Activated CD4-positive, alpha-beta T cell treated with anti-CD3 and anti-CD28 coated beads for 36 hours (primary cell): ENCODE measurements at places on chromosomes 7 and 10.
A peak's percentile ranks its signal among the peaks of the same experiment; 100 is the strongest.

DNA sequence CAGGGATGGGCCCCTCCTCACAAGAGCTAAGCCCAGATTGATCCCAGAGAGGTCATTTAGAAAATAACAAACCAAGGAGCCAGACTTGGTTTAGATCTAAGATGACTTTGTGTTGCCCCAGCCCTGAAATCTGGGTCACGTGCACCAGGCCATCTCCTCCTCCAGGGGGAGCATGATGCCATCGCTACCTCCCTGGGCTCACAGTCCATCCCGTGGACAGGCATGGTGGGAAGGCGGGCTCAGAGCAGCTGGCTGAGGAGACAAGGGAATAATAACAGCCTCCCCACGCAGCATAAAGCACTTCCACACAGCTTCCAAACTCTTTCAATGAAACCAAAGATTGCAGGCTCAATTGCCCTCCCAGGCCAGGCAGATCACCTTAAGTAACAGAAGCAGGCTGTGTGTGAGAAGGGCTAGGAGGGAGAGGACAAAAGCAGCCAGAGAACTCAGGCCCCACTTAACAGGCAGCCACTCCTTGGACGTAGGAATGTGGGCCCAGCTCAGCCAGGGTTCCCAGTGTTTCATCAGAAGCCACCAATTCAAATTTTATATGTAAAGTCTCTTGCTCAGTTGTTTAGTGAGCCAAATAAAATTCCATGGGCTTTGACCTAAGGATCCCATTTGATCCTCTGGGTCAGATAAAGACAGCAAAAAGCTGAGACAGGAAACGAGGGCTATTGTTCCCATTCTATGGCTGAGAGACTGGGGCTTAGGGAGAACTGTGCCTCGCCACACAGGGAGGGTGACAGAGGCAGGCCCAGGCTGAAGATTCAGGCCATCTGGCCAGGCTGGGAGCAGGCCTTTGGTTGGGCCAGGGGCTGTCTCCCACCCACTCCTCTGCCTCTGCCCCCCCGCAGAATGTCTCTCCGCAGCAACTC, 100.2 kb downstream of the COL13A1 start:
- peak; percentile 41 for DNase-seq

DNA sequence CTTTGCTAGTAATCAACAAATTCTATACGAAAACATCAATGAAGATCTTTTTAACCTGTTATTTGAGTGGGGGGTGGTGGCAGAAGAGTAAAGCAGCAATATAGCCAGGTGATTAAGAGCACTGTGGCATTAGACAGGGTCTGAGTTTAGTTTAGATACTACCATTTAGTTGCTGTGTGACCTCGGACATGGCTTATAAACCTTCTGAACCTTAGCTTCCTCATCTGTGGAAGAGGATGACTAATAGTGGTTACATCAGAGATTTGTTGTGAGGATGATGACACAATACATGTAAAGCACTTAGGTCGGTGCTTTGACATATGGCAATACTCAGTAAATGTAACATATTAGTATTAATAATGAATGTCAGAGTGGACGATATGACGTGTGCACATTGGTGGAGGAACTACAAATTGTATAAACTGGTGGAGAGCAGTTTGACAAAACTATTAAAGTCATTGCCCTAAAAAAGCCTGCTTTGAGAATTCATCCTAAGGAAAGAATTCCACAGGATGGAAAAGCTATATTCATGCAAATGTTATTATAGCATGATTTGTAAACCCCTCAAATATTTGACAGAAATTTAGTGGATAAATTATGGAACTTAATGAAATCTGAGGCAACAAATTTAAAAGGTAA, 24.3 kb downstream of the SPAG6 start:
- DNase-seq: no peak

DNA sequence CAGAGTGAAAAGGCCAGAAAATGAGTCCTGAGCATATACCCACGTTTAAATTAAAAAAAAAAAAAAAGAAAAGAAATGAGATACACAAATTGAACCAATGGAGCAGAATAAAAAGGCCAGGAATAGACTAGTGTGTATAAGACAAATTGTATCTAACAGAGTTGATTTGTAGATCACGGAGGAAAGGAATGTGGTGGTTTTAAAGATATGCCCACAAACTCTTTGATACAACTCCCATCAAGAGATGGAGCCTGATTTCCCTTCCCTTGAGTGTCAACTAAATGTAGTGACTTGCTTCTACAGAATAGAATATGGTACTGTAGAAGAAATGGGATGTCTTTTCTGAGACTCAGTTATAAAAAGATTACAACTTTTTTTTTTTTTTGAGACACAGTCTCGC, 10.4 kb downstream of the SYPL1 start:
- DNase-seq: no peak

DNA sequence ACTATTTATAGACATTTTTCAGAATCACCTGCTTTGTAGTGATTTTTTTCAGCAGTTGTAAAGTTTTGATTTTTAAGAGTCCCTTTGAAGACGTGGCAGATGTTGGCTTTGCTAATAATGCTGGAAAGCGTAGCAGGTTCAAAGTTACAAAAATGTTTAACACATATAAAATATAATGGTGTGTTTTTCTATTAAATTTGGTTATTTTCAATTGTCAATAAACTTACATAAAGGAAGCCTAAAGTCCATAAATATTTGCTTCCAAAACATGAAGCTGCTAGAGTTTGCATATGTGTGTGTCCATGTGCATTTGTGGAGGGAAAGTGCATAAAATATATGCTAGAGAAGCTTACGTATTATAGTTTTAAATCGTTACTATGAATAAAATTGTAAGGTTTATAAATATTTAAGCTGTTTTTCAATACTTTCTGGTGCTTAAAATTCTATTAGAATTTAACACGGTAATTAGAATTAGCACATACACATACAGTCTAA, 3.7 kb downstream of the MEOX2 start:
- no peak for DNase-seq

DNA sequence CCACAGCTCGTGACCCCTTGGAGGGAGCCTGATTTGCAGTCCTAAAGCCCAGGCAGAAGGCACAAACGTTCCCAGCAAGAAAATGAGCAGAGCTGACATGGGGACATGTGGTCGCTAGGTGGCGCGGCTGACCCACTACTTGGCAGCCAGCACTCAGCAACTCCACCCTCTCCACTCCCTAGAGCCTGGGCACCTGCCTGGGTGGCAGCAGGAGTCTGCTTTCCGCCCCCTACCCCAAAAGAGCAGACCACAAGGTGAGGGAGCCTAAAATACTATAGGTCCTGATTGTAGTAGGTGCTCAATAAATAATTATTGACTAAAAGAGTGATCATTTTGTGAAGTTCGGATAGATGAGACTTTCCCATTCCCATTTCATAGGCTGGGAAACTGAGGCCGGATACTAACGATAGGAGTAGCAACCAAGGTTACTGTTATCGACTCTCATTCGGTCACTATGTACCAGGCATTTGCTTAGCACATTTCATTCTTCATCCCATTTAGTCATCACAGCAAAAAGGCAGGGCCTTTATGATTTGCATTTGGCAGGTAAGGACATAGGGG, 57.4 kb downstream of the NEUROG3 start:
- peak; percentile 90 for DNase-seq

GRCh38 chr7:55590517-55591281, 18.4 kb upstream of the VOPP1 start:
- DNase-seq: no peak

GRCh38 chr7:154743206-154743605, 259.7 kb downstream of the PAXIP1 start:
- DNase-seq: no peak

GRCh38 chr7:48074204-48074654, 14.8 kb upstream of the UPP1 start:
- DNase-seq: no peak

GRCh38 chr7:46230990-46231305, 309.9 kb upstream of the IGFBP3 start:
- no peak for DNase-seq

DNA sequence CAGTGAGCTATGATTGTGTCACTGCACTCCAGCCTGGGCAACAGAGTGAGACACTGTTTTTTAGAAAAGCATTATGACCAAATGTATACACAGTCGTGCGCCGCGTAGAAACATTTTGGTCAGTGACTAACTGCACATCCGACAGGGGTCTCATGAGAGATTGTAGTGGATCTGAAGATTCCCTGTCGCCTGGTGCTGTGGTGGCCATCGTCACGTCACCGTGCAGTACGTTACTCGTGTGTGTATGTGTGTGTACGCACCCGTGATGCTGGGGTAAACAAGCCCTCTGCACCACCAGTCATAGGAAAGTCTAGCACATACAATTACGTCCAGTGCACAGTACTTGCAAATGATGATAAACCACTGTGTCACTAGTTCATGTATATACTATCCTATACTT, 109.4 kb downstream of the ELFN1 start:
- DNase-seq: no peak

GRCh38 chr10:812787-813186, 118.7 kb downstream of the LARP4B start:
- DNase-seq: no peak

DNA sequence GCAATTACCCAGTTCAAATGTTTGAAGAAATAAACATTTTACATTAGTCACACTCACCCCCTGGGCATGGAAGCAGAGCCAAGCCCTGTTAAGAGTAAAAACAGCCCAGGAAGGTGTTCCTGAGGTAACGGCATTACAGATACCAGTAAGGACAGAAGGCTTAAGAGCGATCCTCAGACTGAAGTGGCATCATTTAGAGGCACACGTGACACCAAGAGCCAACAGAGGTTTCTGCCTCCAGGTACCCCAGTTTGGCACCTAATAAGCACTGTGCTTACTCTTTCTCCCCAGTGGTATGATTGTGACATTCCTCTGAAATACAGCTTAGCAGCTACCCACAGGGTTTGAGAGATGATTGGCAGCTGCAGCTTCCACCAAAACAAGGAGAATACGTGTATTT, 17.2 kb downstream of the MMS19 start:
- no peak for DNase-seq
